ENCODE measurements at places on chromosomes 6 and 20.

GRCh38 chr6:68975064-68975463 lies 340.0 kb downstream of the ADGRB3 start:
- DNase-seq: no peak

DNA sequence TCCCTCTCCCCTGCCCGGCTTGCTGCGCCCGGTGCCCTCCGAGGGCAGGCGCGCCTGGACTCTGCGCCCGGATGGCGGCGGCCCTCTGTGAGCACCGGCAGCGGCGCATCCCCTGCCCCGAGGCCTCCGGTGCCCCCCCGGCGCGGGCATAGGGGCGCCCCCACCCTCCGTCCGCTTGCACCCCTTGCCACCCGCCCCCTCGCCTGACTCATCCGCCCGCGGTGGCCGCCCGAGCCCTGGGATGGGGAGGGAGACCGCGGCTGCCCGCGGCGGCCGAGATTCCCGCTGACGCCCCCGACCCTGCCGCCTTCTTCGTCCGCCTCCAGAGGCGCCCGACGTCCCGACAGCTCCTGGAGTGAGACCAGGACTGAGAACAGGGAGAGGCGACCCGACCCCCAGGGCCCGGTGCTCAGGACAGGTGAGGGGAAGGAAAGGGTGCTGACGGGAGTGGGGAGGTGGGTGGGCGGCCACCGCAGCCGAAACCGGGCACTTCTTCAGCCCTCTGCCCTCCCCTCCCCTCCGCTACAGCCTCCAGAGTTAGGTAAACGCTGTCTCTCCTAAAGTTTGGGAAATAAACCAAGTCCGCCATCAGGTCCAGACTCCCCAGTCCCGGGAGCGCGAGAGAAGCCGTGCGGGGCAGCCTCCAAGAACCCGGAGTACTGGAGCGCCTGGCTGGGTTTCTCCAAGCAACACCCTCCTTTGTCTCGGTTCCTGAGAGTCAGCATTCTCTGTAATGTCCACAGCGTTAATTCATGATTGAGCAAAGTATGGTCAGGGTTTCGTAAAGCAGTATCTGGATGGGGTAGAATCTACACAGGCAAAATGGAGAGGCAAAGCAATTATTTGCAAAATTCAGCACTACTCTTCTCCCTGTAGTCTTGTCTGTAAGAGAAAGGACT lies 539 bp downstream of the TMEM200A start:
- peak; percentile 13 for DNase-seq

DNA sequence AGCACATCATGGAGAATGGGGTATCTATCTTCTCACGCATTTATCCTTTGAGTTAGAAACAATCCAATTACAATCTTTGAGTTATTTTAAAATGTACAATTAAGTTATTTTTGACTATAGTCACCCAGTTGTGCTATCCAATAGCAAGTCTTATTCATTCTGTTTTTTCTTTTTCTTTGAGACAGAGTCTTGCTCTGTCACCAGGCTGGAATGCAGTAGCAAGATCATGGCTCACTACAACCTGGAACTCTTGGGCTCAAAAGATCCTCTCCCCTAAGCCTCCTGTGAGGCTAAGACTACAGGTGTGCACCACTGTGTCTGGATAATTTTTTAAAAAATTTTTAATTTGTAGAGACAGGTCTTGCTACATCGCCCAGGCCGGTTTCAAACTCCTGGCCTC lies 201.5 kb upstream of the ZNF217 start:
- DNase-seq: no peak

GRCh38 chr6:36666826-36667591 lies 11.5 kb upstream of the CDKN1A start:
- DNase-seq: no peak

- DNase-seq: peak; percentile 21
Measured at GRCh38 chr6:166989427-166990032, 9.7 kb upstream of the CEP43 start.

GRCh38 chr6:73702444-73702843 lies 6.4 kb downstream of the CD109 start:
- no peak for DNase-seq

GRCh38 chr6:163733061-163733460 lies 318.5 kb downstream of the QKI start:
- no peak for DNase-seq
